Frontal cortex (tissue), 4 donors: ENCODE measurements at places on chromosomes 16 and 17. TPM values are rescaled to one million over a fixed set of nuclear protein-coding genes. Genes with fewer than 3 reads are reported as not detected.

DNA sequence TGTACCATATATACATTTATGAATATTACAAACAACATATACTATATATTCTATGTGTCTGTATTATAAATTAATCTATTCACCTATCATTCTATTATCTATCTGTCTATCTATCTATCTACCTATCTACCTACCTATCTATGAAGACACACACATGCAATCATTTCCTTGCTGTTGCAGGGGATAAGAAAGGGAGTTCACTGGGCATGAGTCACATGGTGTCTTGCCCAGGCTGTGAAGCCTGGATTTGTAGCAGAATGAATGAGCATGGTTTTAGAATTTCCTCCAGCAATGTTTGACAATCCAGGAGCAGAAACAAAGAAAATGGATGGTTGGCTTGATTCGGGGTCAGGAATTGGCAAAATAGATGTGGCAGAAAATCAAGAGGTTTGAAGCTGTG lies 23.2 kb upstream of the FAM20A start:
- DNase-seq = no peak

- no peak for DNase-seq
Measured at GRCh38 chr16:86334079-86334635, 176.2 kb upstream of the FOXF1 start.

GRCh38 chr17:39404542-39405378 lies 3.3 kb upstream of the FBXL20 start:
- DNase-seq = no peak

DNA sequence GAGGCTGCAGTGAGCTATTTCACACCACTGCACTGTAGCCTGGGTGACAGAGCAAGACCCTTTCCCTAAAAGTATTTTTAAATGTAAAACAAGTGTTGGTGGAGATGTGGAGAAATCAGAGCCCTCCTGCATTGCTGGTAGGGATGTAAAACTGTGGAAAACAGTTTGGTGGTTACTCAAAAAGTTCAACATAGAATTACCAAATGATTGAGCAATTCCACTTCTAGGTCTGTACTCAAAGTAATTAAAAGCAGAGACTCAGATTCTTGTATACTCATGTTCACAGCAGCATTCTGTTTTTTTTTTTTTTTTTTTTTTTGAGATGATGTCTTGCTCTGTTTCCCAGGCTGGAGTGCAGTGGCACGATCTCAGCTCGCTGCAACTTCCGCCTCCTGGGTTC lies 141.8 kb downstream of the PITPNC1 start:
- no peak for DNase-seq

- DNase-seq = no peak
Measured at GRCh38 chr17:29063992-29064391, 21.1 kb downstream of the PIPOX start.

Gene DPEP2
- total RNA-seq = 0.82 TPM

- DNase-seq = no peak
Measured at GRCh38 chr16:31177136-31177535, 2.8 kb upstream of the FUS start.

Gene CDYL2
- total RNA-seq = 9.4 TPM

Gene USP6
- under 0.01 TPM for total RNA-seq

Gene CTRL
- total RNA-seq = 2.0 TPM

Gene CLEC19A
- under 0.01 TPM for total RNA-seq

DNA sequence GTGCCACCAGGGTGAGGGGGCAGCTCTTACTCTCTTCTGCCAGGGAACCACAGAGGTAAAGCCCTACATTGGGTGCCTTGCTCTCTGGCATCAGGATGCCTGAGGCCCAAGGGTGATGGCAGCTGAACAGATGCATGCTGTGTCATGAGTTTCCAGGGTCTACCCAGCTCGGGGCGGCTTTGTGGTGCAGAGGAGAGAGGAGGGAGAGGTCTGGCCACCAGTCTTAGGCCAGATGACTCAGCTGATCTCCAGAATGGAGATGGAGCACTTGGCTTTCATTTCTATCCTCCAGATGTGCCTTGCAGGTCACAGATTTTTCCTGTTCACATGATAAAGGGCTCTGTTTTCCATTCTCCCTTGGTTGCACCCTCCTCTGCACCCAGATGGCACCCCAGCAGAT lies 23.6 kb upstream of the USP22 start:
- DNase-seq = no peak

- no peak for DNase-seq
Measured at GRCh38 chr16:85571563-85571812, 41.6 kb upstream of the GSE1 start.

DNA sequence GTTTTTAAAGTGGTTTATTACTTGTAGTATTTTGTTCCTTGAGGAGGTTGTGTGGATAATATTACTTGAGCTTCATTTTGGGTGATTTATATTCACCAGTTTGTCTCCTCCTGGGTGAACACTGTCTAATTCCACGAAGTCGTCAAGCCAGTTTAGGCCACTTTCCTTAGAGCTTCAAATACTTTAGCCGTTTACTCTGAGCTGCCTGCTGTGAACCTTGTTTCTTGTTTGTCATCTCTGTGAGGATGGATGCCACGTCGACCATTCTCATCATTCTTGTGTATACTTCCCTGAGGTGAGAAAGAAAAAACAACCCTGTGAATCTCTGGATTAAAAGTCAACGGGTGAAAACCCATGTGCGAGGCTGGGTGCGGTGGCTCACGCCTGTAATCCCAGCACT lies 9.0 kb downstream of the KRT24 start:
- no peak for DNase-seq

DNA sequence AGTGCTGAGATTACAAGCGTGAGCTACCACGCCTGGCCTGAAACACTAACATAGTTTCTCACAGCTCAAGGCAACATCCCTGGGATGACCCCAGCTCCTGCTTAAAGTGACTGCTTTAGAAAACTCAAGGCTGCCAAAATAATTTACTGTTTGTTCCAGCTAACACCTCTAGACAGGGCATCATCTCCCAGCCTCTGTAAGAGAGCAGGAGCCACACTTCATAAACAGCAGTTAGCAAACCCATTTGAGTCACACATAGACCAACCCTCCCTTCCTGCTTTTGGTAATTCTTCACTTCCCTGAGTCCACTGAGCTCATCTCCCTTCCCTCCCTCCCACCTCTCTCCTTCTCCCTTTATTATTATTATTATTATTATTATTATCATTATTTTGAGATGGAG lies 201.3 kb downstream of the XYLT1 start:
- no peak for DNase-seq

DNA sequence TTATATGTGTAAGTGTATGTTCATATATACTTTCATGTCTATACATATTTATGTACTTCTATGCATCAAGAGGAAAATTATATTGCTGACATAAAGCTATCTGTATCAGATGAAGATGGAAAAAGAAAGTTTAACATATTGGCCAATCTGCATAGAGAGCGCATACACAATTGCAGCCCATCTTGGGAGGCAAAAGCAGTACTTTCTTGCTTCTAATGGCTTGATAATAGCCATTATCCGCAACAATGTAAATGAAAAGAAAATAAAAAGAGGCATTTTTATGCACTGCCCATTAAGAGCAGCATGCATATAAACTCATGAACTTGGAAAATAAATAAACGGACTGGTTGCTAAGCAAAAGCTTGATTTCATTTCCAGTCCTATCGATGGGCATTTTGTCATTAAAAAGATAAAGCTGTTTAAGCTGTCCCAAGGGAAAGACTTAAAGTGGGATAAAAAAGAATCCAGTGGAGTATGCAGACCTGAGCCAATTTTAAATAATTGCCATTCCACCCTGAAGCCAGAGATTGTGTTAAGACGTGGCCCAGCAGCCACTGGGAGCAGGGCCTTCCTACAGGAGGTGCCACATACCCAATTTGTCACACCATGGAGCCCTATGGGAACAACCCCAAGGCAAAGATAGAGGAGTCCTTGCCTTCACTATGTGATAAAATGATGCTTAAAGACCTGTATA lies 183.6 kb upstream of the CDH11 start:
- DNase-seq = no peak

Gene CCL3
- 2.0 TPM for total RNA-seq

GRCh38 chr17:76601065-76601464 lies 15.4 kb upstream of the ST6GALNAC2 start:
- DNase-seq = no peak

Gene CFAP52
- total RNA-seq = 0.41 TPM

GRCh38 chr16:68049449-68049848 lies 26.4 kb downstream of the DUS2 start:
- no peak for DNase-seq

GRCh38 chr16:81521141-81521626 lies 76.6 kb downstream of the CMIP start:
- DNase-seq = peak; percentile 56

Gene ODAD4
- total RNA-seq = 3.3 TPM

DNA sequence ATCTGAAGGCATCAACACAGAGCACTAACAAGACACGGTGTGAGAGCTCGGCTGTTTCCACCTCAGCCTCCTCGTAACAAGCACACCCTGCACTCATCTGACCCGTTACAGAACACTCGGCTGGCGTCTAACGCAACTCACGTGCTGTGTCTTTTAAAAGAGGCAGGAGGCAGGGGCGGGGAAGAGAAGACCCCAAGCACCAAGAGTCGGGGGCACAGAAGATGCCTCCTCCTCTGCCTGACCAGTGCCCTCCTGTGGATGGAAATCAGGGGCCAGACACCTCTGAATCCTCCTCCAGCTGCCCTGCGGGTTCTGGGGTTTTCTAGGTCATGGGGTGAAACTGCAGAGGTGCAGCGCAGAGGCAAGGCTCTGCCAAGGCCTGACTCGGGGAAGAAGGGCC lies 74.3 kb downstream of the ZNF778 start:
- no peak for DNase-seq

DNA sequence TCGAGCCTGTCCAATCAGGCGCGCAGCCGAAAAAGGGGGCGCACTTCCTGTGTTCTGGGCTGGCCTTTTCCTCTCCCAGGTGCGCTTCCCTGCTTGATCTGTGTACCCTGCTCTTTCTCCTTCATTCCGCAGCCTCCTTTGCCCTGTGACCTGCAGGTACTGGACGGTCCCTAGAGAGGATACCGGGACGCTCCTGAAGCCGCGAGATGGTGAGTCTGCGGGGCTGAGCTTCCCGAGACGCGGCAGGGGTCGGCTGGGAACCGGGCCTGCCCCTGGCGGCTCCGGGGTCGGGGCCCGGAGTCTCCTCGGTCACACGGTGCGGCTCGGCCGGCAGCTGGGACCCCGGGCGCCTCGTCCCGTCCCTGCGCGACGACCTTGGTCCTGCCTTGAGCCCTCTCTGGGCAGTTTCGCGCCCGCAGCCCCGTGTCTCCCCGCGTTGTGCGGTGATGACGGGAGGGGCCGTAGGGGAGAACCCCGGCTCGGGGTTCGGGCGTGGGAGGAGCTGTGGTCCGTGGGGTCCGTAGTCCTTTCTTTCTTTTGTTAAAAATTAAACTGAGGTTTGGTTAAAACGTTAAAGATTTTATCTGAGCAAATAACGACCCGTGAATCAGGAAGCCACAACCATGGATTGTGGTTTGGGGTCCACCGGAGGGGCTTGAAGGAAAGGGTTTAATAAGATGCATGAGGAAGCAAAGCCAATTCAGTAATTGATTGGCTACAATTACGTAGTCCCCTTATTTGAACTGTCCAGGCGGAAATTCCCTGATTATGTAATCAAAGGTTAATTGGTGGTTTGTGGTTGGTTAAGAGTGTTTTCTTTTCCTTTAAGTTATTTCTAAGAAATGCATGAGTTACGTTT lies 172.8 kb upstream of the ZNF267 start:
- peak; percentile 81 for DNase-seq

Gene HBA1
- total RNA-seq = 371 TPM

Gene CLEC18B
- 0.82 TPM for total RNA-seq

- no peak for DNase-seq
Measured at GRCh38 chr17:63826468-63827001, 696 bp upstream of the PSMC5 start.

GRCh38 chr17:82215095-82215971 lies 2.7 kb upstream of the CCDC57 start:
- DNase-seq = peak; percentile 28

- DNase-seq = peak; percentile 48
Measured at GRCh38 chr16:56866955-56867830, 2.2 kb downstream of the SLC12A3 start.

- DNase-seq = no peak
Measured at GRCh38 chr17:78609191-78609641, 32.0 kb upstream of the DNAH17 start.

- no peak for DNase-seq
Measured at GRCh38 chr17:60091908-60092331, 13.2 kb upstream of the HEATR6 start.

- no peak for DNase-seq
Measured at GRCh38 chr17:82218349-82219075, 5.9 kb upstream of the CCDC57 start.

- no peak for DNase-seq
Measured at GRCh38 chr17:34259146-34259545, 4.1 kb downstream of the CCL2 start.

DNA sequence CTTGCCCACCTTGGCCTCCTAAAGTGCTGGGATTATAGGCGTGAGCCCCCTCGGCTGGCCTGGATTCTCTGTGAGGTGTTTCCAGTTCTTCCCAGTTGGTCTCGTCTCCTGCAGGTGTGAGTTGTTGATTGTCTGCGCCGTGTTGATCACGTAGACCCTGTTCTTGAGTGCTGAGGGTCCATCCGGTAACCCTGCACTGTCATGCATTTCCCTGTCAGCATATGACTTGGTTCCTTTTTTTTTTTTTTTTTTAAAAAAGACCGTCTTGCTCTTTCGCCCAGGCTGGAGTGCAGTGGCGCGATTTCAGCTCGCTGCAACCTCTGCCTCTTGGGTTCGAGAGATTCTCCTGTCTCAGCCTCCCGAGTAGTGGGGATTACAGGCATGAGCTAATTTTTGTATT lies 17.3 kb downstream of the MGRN1 start:
- DNase-seq = no peak

DNA sequence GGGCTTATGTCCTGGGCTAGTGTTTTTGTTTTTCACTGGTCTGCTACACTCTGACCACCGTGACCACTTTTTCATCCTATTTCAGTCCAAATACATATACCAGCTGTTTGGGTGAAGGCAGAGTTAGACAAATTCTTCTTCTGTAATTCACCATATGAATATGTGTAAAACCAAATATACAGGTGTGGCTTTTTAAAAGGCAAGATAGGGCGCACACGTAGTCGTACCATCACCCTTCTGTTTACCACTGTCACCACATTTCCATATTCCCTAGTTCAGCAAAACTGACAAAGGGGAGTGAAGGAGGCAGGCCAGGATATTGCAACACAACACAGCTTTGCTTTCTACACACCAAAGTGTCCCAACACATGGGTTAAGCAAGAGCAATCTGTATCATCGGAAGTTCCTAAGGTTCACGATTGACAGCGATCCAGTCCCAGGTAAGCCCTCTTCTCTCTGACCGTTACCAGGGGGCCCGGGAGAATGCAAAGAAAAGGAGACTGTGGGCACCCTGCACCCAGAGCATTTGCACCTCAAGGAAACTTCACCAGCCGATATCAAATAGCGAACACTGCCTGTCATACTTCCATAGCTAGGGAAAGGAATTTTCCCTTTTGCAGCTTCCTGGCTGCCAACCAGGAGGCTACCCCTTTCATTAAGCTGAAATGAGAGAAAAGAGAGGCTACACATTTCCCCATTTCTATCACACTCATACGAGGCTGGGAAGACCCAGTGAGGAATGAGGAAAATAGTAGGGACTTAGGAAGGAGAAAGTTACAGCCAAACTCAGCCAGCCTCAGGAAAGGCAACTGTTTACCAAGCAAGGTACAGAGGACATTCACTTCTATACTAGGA lies 23.1 kb downstream of the CREBBP start:
- no peak for DNase-seq

- DNase-seq = no peak
Measured at GRCh38 chr16:87054856-87055255, 262.3 kb downstream of the C16orf95 start.

Gene PRSS22
- total RNA-seq = not detected
